ENCODE measurements at places on chromosomes 11 and 22.

- no peak for DNase-seq
Measured at GRCh38 chr11:88171982-88172381, 3.3 kb downstream of the RAB38 start.

- DNase-seq: no peak
Measured at GRCh38 chr11:116415095-116415494, 357.7 kb downstream of the BUD13 start.

DNA sequence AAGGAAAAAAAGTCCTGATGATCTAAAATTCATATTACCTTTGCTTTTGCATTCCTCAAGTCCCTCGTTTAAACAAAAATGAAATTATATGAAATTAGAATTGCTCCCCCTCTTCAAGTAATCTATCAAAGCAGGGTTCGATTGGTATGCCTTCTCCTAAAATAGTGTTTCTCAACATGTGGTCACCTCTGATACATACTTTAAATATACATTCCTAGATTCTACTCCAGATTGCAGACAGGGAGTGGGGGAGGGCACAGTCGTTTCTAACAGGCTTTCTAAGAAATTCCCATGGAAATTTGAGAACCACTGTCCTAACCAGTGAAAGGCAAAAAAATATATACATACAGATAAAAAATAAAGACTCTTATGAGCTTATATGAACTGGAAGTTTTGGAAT, 22.6 kb upstream of the IRAG1 start:
- no peak for DNase-seq

GRCh38 chr11:113384551-113384950, 3.0 kb upstream of the ANKK1 start:
- DNase-seq: no peak

DNA sequence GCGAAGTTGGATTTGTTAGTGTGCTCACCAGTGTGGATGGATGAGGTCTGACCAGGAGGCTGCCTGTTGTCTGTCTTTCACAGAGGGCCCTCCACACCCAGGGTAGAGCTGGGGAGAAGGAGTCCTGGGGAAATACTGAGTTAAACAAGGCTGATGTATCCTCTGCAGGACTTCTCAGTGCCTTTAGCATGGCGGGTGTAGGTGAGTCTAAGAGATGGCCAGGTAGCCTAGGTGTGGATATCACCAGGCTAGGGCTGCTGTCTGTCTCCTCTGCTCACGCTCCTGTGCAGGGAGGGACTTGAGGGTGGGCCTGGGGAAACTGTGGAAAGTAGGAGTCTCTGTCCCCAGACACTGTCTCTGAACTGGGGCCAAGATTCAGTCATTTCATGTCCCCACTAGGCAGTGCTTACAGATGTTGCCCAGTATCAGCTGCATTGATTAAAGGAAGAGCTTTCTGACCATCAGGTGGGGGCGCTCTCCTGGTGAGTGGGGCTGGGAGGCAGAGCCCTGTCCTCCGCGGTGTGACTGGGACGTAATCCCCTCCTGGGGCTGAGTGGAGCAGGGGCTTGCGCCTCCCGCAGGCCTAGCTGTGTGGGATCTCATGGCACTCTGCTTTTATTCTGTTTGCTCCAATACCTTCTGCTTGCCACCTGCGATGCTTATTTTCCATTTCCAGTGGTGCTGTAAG, 35.5 kb upstream of the CCDC188 start:
- no peak for DNase-seq

DNA sequence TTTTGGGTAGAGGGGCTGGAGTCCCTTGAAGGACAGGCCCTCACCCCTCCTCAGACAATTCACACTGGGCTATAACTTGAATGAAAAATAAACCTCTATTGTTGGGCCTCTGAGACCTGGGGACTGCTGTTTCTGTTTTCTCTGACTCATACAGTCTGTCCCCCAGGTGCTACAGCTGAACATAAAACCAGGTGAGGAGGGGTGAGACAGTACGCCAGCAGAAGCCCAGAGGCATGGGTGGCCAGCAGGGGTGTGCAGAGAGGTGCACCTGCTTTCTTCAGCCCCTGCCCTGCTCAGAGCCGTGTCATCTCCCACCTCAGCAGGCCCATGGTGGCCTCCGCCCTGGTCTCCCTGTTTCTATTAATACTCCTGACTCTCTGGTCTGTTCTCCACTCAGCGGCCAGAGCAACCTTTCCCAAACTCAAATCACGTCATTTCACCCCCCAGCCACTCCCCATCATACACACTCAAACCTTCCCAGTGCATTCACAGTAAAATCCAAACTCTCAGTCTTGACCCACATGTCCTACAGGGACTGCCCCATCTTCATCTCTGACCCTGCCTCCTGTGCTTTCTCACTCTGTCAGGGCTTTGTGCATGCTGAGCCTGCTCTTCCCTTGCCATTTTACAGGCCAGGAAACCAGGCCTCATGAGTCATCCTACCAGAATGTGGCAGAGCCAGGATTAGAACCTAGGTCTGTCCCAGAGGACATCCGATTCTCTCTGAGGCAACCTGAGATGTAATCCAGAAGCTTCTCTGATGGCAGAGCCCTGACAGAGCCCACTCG, 5.4 kb upstream of the IL2RB start:
- DNase-seq: no peak

DNA sequence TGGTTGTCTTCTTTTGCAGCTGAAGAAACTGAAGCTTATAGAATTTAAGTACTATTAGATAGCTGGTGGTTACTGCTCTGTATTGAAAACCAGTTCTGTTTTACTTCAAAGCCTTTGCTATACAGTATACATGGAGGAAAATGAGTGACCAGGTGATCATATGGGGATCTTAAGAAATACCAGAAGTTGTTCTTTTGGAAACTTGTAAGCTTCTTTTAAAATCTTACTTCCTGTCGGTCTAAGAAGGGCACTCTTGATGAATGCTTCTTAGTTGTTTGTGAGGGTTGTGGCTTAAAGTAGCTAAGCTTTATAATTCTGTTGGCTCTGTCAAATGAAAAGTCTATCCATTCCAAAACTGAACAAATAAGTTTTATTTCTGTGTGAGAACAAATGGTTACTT, 55.2 kb downstream of the PDE3B start:
- DNase-seq: no peak

- DNase-seq: no peak
Measured at GRCh38 chr11:130692220-130692619, 224.1 kb downstream of the SNX19 start.

GRCh38 chr11:64891215-64891848, 12.9 kb upstream of the EHD1 start:
- no peak for DNase-seq

GRCh38 chr11:123904932-123905331, 3.0 kb downstream of the OR8D4 start:
- DNase-seq: no peak

GRCh38 chr22:46116491-46116958, 33.8 kb upstream of the PPARA start:
- DNase-seq: peak; percentile 61

GRCh38 chr11:8097926-8098325, 16.9 kb downstream of the TUB start:
- no peak for DNase-seq

GRCh38 chr11:37505406-37505805, 907.4 kb upstream of the RAG2 start:
- no peak for DNase-seq

DNA sequence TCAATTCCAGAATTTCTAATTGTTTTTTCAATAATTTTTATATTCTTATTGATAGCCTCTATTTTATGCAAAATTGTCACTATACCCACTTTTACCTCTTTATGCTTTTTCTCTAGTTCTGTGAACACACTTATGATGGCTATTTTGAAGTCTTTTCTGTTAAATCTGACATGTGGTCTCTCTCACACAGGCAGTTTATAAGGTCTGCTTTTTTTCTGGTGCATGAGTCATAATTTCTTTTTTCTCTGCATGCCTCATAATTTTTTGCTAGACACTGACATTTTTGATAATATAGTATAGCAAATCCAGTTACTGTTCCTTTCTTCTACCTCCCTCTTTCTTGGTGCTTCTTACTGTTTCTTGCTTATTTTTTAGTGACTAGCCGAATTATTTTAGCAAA, 36.0 kb downstream of the ZBTB44 start:
- DNase-seq: no peak

DNA sequence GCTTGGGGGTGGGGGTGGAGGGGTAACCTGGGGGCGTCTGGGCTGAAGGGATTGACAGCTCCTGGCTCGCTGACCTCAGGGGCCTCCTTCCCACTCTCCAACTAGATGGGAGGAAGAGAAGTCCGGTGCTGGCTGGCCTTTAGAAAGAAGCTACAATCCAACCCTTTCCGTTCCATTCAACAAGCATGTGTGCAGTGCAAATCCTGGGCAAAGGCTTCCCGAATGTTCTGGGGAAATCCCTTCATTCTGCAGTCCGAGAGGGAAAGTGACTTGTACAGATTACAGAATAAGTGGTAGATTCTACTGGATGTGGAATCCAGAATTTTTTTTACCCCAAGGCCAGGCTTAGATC, 149.9 kb downstream of the FEZ1 start:
- DNase-seq: no peak

GRCh38 chr11:35721651-35722282, 59.2 kb downstream of the TRIM44 start:
- DNase-seq: no peak

DNA sequence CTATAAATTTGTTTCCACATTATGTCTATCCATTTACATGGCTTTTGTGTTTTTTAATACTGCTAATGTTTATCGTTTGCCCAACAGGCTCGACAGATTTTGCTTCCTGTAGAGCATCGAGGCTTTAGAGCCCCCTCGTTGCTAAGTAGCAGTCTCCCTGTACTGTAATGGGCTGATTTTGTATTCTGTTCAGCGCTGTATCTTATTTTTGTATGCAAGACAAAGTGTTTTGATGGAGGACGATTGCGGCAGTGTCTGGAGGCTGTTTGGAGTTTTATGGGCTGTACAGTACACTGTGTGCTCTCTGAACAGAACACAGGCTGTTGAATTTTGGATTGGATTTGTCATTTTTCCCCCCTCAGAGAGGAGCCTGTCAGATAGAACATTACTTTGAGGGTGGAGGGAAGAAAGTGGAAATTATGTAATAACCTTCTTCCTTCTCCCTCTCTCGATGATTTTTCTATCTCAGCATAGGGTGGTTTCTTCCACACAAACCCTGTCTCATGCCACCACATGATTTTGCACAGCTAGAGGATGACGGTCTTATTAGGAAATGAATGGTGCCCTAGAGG, 104.4 kb downstream of the ZBTB16 start:
- DNase-seq: peak; percentile 58

DNA sequence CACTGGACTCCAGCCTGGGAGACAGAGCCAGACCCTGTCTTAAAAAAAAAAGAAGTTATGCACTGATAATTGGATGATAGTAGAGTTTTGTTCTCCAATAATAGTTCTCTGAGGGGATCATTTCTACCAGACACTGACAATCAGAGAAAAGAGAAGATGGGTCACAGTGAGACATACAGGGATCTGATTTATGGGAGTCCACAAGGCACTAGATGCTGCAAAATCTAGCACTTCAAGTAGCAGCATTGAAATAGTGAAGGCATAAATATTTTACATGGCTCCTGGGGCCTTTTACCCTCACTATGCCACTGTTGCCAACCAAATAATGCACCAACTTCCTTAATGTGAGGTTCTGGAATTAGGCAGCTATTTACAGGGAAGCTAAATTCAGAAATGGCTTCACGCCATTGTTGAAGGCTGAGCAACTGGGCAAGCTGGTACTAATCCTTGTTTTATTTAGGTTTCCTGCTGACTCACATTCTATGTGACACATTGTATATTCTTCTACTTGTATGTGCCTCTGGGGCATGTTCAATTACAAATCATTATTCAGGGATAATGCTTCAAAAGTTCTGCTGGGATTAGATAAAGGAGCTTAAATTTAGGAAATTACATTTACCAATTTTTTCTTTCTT, 38.2 kb upstream of the ABTB2 start:
- no peak for DNase-seq

GRCh38 chr22:24099666-24100065, 81.6 kb upstream of the SUSD2 start:
- DNase-seq: no peak

DNA sequence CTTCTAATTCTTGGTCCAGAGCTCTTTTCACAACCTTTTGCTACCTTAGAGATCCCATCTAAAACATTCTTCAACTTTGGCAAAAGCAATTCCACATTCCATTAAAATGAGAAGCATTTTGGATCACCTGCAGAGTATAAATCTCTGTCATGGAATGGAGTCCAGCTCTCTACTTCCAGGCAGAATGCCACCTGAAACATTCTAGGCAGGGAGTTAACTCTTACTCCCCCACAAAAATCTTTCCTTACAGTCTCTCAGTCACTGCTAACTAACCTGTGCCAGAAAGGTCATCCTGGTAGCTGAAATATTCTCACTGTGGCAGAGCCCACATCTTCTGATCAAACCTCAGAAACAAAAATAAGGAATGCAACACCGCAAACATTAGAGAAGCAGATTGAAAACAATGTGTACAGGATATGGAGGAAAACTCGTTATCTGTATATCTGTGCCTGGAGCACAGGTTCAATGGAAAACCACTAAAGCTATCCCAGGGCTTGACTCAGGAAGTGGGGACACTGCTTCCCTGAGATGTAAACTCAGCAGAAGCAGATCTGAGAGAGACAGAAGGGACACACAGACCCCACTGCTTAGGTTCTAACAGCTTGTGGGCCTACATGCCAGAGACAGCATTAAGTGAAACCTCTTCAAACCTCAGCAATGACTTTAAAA, 78.9 kb downstream of the KCNC1 start:
- DNase-seq: no peak

- no peak for DNase-seq
Measured at GRCh38 chr22:40043081-40043480, 48.3 kb downstream of the FAM83F start.

DNA sequence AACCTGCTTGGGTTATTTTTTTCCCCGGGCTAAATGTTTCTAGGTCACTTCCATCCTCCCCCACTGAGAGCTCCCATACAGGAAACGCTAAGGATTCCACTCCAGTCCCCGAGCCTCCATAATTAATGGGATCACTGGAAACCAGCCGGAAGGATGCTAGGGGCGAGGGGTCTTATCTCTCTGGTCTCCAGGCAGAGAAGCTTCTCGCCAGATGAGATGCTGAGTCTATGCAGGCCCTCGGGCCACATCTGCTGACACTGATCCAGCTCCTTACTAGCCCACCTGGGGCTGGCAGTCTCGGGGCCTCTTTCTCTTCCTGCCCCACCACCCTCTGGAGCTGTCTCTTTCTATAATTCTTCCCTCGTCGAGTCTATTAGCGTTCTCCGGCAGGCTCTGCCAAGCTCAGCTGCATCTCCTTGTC, 125.9 kb upstream of the SYT13 start:
- DNase-seq: no peak

DNA sequence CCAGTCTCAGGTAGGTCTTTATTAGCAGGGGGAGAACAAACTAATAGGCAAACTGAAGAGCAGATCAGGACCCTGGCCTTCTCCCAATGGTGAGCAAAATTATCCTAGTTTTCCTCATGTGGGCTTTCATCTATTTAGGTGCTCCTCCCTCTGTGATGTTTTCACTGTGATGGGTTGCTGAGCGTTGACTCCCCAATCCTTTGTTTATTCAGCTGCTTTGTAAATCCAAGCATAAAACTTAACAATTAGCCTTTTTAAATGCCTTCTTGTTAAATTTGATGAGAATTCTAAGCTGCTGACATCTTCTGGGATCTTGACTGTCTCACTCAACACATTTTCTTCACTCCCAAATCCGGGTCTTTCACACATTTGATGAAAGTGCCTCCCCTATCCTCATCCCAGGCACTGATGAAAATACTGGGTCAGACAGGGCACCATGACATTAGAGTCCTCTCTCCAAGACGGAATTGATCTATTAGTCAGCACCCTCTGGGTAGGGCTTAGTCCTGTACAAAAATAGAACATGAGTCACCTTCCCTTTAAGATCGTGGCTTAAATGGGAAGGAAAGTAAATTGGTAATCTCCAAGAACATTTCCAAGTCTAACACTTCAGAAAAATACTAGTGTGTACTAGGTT, 199.3 kb upstream of the ISX start:
- no peak for DNase-seq

All from hypothalamus (tissue), 51 donors.